NCI-H187 treated with DMSO at 0.1 percent for 48 hours (cell line): ENCODE measurements at places on chromosomes 4 and X.

DNA sequence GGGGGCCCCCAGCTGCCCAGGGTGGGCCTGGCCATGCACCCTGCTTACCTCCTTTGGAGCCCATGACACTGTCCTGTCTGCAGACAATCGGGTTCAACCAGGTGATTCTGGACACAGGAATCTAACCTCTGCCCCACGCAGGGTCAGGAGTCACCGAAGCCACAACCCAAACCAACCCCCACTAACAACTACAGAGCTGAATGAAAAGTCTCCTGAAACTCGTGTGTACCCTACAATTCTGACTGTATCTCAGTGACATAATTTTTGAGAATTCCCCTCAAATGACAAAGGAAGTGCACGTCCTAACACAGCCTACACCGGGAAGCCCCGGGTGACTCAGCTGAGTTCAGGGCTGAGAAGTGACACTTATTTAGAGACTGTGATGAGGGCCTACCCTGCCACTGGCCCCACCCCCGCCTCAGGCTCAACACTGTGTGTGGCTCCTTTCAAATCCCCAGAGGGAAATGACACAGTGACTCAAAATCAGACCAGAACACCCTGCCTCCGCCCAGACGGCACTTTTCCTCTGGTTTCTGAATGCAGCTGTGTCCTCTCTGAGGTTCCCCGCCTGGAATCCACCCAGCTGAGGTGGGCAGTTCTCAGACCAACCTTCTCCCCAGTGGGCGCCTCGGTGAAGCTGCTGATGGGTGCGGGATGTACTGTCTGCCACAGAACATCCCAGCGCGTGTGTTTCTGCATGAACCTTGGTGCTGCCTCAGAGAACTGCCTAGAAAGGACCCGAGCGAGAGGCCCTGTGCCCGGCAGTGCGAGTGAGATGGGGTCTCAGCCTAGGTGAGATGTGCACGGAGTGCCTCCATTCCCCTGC is 9.9 kb downstream of the TNIP2 start:
- DNase-seq, result no peak

DNA sequence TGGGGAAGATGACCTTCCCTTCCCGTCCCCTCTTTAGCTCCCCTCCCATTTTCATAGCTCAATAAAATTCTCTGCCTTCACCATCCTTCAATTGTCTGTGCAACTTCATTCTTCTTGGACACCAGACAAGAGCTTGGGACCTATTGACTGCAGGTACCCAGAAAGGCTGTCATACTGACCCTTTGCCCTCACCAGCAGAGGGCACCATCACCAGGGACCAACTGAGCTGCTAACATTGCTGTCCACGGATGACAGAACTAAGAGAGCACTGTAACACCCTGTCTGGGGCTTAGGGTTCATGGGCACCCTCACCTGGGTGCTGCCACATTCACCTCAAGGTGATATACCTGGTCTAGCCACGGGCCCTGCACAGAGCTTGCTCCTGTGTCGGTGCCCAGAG is 141.3 kb upstream of the VCX3B start:
- DNase-seq, result no peak

GRCh38 chrX:132576939-132577338 is 88.1 kb upstream of the MBNL3 start:
- no peak for DNase-seq

- no peak for DNase-seq
Observed at GRCh38 chr4:40199999-40200874, 3.4 kb downstream of the RHOH start.

GRCh38 chrX:149909324-149910177 is 19.8 kb upstream of the HSFX4 start:
- no peak for DNase-seq

DNA sequence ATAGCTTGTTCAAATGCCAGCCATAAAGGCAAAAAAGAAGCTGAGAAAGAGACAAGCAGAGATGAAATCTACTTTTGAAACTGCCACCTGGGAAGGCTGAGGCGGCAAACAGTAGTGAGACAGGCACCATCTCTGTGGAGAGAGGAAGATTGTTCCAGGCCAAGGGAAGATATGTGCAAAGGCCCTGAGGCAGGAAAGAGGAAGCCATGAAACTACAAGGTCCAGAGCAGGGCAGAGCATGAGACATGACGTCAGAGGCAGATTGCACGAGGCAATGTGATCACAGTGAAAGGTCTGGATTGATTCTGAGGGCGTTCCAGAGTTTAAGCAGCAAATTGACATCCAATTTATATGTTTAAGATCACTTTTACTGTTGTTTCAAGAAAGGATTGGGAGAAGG is 226.1 kb downstream of the QDPR start:
- DNase-seq, result no peak

- DNase-seq, result no peak
Observed at GRCh38 chrX:136549226-136549625, 17.2 kb downstream of the VGLL1 start.

DNA sequence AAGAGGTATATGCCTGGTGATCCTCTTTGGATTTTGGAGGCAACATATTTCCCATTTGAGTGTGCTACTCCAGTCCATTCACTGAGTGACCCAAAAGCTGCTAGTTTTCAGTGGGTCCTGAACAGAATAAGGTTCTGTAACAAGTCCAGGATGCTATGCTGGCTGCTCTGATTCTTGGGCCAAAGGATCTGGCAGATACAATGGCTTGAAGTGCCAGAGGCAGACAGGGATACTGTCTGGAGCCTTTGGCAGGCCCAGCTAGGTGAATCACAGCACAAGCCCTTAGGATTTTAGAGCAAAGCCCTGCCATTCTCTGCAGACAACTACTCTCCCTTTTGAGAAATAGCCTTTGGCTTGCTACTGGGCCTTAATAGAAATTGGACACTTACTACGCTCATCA is 40.6 kb downstream of the DCHS2 start:
- no peak for DNase-seq

DNA sequence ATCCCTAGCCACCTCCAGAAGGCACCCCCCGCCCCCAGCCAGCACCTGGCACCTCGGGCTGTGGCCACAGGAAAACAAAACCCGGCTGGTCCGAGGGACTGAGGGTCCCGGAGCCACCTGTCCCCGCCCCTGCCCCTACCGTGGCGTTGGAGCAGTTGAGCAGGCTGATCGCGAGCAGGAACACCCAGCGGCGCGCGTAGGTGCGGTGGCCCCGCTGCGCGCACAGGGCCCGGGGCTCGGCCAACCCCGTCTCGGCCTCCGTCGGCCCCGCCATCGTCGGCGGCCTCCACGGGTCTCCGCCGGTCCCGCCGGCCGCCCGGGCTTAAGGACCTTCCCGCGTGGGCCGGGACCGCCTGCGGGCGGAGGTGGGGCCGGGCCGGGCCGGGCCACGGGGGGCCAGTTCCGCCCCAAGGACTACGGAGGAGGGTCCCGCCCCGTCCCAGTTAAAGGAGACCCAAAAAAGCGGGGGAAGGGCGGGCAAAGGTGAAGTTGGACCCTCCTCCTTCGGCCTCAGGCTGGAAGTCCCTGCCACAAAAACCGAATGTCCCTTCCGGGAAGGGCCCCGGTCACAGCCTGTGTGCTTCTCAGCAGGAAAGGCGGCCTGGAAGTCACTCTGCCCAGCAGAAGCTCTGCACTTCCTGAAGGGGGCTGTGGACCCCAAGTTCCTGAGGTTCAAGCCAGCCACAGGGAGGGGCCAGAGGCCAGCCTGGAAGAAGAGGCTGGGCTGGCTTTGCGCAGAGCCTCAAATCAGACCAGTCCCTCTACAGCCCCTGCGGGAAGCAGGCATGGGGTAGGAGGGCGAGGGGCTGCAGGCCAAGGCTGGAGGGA is at the start of gene SLC49A3:
SLC49A3 (minus strand) TSS at position 298 of the 828 bp plus-strand sequence; CDS start at position 274, 24 bp downstream.
- no peak for DNase-seq

- DNase-seq, result no peak
Observed at GRCh38 chr4:78565971-78566372, 14.4 kb downstream of the ANXA3 start.

DNA sequence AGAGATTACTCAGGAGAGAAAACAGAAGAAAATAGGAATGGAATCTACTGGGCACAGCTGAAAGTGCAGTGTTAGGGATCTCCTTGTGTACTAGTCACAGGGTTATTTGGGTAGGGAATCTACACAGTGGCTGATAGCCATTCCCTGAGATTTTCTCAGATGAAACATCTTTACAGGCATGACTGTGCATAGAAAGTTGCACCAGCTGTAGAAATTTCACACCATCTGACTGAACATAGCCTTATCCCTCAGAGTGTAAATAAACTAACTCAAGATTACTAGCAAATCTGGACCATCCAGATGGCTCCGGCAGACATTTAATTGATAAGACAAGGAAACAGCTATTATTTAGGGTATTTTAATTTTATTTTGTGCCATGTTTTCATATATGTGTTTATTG is 2053.5 kb upstream of the TENM3 start:
- no peak for DNase-seq

- no peak for DNase-seq
Observed at GRCh38 chr4:1204286-1204827, 32.0 kb upstream of the SPON2 start.

DNA sequence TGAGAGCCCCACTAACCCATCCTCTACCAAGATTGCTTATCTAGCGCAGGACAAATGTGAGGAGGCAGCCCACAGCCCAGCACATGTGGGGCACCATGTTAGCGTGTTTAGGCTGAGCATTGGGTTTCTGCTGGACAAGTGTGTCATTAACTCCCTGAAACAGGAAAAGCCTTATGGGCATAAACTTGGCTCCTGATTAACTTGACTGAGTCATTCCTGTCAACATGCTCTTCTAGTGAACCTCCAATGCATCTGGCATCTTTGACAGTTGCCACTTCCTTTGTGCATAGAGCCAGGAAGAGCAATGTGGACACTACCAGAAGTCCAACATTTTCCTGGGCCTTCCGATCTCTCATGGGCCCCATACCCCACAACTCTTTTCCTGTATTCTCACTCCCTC is 2.5 kb downstream of the SPIN2A start:
- no peak for DNase-seq

DNA sequence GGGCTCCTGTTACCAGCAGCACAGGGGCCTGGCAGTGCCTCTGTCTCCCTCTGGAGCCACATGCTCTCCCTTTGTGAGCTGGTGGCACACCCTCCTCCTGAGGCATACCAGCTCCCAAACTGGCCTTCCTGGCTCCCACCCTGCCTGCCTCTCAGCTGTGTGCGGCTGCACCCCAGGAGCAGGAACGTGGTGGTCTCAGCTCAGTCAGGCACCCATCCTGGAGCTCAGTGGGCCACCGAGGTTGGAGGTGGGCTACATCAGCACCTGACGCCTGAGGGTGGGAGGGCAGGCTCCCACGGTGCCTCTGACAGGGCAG is 85.9 kb upstream of the NKX1-1 start:
- DNase-seq, result no peak

GRCh38 chrX:149121206-149121920 is 383.7 kb downstream of the IDS start:
- peak; percentile 5 for DNase-seq

GRCh38 chrX:23134136-23134535 is 134.4 kb downstream of the DDX53 start:
- no peak for DNase-seq

DNA sequence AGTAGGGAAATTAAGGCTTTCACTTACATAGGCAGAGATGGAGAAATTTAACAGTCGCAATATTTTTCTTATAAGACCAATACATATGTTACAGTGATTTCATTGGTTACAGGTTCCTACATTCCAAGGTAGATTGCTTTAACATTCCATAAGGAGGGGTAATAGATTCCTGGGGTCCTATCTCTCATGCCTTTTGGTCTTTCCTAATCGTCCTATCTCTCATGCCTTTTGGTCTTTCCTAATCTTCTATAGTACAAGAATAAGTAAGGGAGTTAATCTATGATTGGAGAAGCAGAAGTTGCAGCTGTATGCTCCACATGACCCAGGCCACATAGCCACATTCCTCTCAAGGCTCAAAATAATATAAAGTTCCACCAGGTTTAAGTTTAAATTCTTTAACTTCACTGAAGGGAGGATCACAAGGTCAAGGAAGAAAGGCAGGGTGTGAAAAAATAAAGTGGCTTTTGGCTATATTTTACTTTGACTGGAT is 285.0 kb upstream of the BOD1L1 start:
- no peak for DNase-seq

DNA sequence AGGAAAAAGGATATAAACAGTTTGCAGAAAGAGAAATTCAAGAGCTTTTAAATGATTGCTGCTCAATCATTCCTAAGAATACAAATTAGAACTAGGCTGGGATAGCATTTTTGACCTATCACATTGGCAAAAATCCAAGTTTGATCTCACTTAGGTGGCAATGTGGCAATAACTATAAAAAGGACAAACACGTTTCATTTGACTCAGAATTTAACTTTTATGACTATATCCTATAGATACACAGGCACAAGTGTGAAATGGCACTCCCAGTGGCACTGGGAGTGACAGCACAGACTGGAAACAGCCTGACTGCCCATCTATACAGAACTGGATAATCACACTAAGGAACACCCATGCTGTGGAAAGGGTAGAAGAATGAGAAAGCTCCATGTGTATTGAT is 11.1 kb downstream of the CENPU start:
- DNase-seq, result no peak

DNA sequence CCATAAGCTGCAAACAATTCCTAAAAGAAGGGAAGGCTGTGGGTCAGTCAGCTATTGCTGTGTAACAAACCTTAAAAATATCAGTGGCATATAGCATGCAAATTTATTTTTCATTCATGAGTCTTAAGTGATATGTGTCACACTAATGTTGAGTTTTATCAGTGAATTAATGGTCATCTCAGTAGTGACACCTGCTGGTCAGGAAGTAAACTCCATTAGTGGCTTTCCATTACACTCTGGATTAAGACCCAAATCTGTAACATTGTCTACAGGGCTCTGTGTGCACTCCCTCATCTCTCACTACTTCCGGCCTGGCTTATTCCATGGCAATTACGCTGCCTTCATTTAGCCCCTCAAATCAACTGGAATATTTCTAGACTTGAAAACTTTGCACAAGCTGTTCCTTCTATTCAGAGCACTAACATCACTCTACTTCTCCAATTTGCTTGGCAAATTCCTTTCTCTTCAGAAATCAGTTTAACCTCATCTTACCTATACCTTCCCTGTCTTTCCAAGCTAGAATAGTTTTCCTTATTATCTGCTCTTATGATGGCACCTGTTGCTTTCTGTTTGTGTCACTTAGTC is 217.3 kb upstream of the TAPT1 start:
- no peak for DNase-seq

GRCh38 chr4:43837171-43837570 is 611.4 kb downstream of the KCTD8 start:
- no peak for DNase-seq

DNA sequence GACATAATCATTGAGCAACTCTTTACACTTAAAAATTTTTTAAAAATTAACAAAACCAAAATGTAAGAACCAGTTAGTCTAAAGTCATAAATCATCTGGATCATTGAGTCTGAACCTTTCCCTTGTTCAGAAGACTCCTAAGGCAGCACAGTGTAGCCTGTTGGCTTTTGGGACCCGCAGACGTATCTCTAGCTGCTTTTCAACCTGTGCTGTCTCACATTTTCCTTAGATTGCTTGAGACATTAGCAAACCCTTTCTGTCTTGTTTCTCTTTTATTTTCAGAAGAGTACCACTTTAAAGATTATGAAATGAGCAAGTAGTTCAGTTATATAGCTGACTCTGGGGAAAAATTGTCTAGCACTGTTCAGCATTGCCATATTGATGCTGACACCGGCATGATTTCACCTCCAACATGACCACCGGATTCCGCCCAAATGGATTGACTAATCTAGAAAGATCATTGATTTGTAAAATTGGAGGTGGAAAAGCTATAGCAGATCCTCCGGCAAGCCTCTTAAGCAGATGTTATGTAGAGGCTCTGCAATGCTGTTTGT is 8.9 kb downstream of the TCEANC start:
- DNase-seq, result no peak
